Stimulated activated CD4-positive, alpha-beta T cell treated with anti-CD3 and anti-CD28 coated beads, Interleukin-15, amount 100 ng/mL, for 48 hours (primary cell): ENCODE measurements at places on chromosomes 3 and 15.

DNA sequence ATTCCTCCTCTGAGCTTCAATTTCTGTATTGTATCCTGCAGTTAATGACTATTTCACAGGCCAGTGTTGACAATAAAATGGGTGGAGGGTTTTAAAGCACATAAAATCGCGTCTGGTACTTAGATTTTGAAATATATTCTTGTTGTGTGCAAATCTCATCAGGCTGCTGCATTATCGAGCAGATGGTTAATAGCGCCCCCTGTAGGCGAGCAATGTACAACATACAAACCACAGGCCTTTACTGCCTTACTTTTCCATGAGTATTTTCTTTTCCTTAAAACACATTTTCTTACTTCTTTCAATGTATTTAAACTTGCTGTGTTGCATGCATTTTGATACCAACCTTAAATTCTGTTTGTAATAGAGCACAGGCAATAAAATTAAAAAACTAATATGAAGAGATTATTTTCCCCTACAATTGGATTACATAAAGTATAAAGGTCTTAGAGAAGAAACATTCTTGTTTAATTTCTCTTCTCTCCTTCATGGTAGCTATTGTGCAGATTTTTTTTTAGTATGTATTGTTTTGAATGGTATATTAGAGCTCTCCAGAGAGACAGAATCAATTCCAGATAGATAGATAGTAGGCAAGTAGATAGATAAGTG lies 608.4 kb downstream of the CADM2 start:
- peak; percentile 10 for DNase-seq

- DNase-seq: no peak
Measured at GRCh38 chr3:45042162-45042561, 16.1 kb downstream of the CLEC3B start.

GRCh38 chr3:14512281-14512941 lies 27.7 kb downstream of the GRIP2 start:
- DNase-seq: no peak

- DNase-seq: no peak
Measured at GRCh38 chr3:48899273-48899672, 591 bp upstream of the SLC25A20 start.
